ENCODE measurements at places on chromosomes 6 and 20. TPM values are rescaled to one million over a fixed set of nuclear protein-coding genes. Genes with fewer than 3 reads are reported as not detected.

- no peak for DNase-seq
Measured at GRCh38 chr6:5120011-5120410, 34.9 kb downstream of the PPP1R3G start.

- DNase-seq: no peak
Measured at GRCh38 chr6:158591134-158591809, 31.4 kb downstream of the TMEM181 start.

The TRERF1 gene
- total RNA-seq: 7.0 TPM

DNA sequence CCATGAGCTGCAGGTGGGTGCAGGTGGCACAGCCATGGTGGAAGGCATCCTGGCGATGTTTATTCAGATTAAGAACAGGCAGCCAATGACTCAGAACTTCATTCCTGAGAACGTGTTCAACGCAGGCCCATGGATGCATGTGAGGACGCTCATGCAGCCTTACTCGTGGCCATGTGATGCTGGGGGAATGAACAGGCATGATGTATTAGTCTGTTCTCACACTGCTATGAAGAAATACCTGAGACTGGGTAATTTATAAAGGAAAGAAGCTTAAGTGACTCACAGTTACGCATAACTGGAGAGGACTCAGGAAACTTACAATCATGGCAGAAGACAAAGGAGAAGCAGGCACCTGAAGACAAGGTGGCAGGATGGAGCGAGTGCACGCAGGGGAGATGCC is 146.6 kb downstream of the RNASET2 start:
- no peak for DNase-seq

GRCh38 chr20:63681609-63682142 is 14.8 kb upstream of the TNFRSF6B start:
- no peak for DNase-seq

The RRP36 gene
- 34.6 TPM for total RNA-seq

The ZNF217 gene
- total RNA-seq: 34.9 TPM

DNA sequence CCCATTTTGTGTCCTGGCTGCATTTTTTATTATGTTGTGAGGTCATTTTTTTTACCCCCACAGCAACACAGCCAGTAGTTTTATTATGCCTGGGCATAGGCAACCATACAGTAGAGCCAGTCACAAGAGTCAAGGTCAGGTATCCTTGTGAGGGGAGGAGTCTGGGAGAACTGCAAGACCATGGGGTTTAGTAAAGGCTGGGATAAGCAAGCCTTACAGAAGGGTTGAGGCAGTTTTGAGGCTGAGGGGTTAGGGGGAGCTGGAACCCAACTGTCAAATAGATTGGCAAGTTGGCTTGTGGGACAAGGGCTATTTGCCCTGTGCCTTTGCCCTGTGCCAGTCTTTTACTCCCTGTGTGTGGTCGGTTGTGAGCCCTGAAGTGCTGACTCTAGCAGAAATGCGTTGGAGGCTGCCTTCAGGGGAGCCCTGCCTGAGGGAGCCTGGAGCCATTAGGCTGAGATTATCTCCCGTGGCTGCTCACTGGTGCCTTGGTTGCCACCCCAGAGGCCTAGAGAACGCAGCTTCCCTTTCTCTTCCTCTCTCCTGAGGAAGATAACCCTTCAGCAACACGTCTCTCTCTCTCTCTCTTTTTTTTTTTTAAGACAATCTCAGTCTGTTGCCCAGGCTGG is 31.1 kb downstream of the RALY start:
- DNase-seq: no peak

The SAYSD1 gene
- total RNA-seq: 15.3 TPM

GRCh38 chr6:31634131-31634530 is 13.6 kb downstream of the PRRC2A start:
- DNase-seq: no peak

DNA sequence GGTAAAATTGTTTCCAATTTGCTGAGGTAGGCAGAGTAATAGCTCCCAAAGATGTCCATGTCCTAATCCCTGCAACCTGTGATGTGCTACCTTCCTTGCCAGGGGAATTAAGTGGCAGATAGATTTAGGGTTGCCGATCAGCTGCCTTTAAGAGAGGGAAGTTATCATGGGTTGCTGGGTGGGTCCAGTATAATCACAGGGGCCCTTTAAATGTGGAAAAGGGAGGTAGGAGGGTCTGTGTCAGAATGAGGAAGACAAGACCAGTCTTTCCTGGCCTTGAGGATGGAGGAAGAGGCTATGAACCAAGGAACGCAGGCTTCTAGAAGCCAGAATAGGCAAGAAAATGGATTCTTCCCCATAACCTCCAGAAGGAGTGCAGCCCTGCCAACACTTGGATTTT is 50.7 kb downstream of the CTCFL start:
- DNase-seq: peak; percentile 10

DNA sequence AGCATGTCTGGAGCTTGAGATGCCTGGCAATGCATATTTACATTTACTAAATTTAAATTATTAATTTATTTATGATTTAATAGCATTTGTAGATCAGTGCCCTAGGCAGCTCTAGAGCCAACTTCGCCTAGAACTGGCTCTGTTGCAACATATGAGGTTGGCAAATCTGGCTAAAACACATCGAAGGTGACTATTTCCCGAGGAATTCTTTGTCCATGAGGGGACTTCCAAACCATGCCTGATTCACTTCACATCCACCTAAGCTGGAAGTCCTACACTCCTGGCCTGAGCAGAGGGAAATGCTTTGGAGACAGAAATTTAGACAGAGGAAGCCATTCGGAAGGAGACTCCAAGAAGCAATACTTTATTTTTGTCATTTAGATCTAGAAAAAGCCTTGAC is 211.0 kb upstream of the ARG1 start:
- no peak for DNase-seq

The ISM1 gene
- 24.1 TPM for total RNA-seq

DNA sequence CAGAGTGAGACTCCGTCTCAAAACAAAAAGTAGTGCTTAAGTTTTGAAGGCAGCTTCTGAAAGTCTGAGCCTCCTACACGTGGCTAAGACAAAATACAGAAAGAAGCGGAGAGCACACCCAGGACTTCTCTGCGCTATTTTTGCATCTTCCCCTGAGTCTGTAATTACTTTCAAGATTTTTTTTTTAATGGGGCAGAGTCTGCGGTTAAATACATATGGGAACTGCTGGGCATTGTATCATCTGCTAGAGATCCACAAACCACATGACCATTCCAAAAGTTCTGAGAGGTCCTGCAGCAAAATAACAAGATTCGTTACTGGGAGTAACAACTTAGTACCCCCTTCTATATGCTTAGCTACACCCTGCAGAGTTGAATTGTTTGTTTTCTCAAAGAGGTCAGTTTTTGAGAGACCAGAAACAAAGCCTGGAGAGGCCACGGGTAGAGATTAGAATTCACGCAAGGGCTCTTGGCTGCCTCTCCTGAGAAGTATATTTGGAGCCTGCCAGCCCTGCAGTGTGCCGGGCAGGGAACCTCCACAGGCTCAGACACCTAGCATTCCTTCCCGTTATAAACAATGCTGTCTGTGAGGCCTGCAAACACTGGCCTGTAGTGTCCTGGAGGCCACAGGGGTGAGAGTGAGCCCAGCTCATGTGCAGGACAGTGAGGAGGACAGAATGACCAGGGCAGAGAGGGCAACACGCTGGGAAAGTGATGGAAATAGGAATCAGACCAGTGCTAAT is 48.2 kb upstream of the FAM50B start:
- DNase-seq: no peak

DNA sequence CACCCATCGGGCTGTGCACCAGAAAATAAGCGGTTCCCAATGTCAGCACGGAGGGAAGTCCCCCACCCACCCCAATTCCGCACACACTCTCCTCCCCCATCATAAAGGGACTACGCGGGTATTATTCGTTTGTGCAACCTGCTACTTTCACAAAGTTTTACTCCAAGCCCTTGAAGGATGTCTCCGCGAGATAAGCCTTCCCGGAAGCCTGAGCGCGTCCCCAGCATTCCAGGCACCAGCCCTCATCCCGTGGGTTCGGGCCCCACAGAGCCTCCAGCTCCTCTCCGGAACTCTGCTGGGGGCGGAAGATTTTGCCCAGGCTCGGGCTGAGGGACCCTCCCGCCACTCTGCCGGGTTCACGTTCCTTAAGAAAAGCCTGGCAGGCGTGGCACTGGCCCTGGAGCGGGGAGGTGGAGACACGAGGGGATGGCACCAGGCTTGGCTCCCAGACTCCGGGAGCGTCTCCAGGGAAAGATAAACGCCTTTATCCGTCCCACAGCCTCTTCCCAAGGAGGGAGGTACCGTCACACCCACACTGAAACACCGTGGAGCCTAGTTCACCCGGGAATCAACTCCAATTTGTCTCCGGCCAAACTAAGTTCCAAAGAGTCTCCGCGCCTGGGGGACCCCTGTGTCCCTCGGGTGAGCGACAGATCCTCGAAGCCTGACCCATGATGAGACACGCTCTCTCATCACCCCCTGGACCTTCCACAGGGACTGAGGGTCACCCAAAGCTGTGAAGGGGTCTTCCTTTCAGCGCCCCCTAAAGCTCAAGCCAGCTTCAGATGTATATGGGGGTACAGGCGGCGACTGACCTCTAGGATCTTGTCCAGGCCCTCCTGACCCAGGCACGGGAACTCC is 934 bp downstream of the KCNK5 start:
- no peak for DNase-seq

- no peak for DNase-seq
Measured at GRCh38 chr20:34567892-34568865, 9.7 kb downstream of the MAP1LC3A start.

The PI3 gene
- 1.8 TPM for total RNA-seq

DNA sequence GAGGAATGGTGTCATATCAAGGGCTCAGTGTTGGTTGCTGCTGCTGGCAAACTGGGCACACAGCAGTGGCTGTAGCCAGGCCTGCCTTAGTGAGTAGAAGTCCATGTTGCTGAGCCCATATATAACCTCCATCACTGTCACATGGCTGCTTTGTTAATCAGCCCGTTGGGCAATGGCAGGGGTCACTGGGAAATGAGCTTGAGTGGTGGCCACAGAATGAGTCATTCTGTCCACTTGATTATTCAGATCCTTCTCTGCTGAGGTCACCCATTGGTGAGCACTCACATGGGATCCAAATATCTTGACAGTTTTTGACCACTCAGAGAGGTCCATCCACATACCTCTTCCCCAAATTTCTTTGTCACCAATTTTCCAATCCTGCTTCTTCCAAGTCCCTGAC is 898.9 kb upstream of the EYS start:
- DNase-seq: no peak

DNA sequence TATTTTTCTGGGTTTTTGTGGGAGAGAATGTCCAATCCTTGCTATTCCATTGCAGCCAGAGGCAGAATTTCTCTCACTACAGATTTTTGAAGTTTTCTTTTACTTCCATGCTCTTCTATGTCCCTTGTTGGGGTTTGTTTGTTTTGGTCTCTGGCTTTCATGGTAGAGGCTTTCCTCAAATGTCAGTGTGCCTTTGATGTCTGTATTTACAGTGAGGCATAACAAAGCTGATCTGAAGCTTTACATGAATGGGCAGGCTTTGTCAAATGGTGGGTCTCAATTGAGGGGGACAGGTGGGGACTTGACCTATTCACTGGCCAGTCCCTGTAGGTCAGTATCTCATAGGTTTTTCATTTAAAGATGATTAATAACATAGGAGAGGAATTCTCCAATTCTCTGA is 8.6 kb upstream of the CARMIL1 start:
- no peak for DNase-seq

The SLC26A8 gene
- total RNA-seq: 1.5 TPM

- DNase-seq: peak; percentile 68
Measured at GRCh38 chr20:18428490-18429173, 38.2 kb downstream of the DZANK1 start.

DNA sequence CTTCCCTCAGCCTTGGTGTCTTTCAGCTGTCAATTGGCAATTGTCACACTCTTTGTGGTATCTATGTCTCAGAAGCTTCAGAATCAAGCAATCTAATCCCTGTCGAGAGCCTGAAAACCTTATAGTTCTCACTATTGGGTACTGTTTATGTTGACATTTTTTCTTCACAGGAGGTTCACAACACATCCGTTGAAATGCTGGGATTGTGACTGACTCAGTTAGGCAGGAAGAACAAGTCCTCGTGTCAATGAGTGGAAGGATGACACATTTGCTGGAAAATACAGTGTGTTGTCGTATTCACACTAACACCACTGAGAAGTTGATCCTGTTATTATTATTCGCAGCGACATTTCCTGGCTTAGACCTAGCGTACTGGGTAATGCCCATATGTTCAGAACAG is 163.9 kb upstream of the CITED2 start:
- DNase-seq: no peak

The POPDC3 gene
- 9.9 TPM for total RNA-seq

DNA sequence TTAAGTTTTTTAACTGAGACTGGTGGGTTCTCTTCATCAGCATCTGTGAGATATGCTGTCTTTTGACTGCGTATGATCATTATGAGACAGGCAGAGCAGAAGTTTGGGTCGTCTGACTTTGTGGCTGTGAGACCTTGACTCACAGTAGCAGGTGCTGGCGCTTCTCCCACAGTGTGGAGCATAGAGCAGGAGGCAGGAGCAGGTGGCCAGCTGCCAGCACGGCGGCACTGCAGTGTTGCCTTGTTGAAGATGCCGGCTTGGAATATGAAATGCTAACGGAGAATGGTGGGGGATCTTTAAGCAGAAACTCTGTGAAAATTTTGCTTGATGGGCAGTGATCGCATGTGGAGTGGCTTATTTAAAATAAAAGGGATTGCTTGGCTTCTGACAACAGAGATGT is 105.0 kb downstream of the TIAM2 start:
- no peak for DNase-seq

- no peak for DNase-seq
Measured at GRCh38 chr6:106519460-106520394, 109.6 kb downstream of the RTN4IP1 start.

- no peak for DNase-seq
Measured at GRCh38 chr6:105191351-105191750, 11.5 kb upstream of the POPDC3 start.

DNA sequence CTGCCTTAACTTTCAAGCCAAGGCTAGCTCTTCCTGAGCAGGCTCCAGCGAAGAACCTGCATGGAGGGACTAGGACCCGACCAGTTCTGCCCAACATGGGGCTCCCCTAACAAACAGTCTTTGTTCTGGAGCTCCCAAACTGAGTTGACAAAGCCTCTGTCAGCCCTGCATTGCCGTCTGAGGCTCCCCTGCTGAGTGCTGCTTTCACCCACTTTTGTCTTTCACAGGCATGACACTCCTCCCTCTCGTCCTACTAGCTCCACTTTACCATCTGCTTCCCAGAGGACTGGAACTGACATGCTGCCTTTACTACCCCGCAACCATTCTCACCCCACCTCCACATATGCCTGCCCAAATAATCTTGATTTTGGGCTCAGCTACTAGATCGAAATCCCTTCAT is 45.1 kb upstream of the B4GALT5 start:
- no peak for DNase-seq

The HLA-C gene
- total RNA-seq: 363 TPM

GRCh38 chr6:156250593-156250992 is 526.6 kb upstream of the ARID1B start:
- no peak for DNase-seq

GRCh38 chr20:29409833-29410805 is 1847.3 kb upstream of the DEFB115 start:
- DNase-seq: no peak

The ATAT1 gene
- 14.8 TPM for total RNA-seq

The SLC12A5 gene
- total RNA-seq: 3.9 TPM

The DEFB124 gene
- total RNA-seq: 1.8 TPM
